AG04450 (cell line): ENCODE measurements at places on chromosomes 3 and 15.
A peak's percentile ranks its signal among the peaks of the same experiment; 100 is the strongest.

- no peak for DNase-seq
Measured at GRCh38 chr3:29271475-29271874, 9.4 kb upstream of the RBMS3 start.

GRCh38 chr3:174342171-174342570, 517.0 kb upstream of the NAALADL2 start:
- DNase-seq, result no peak

- DNase-seq, result no peak
Measured at GRCh38 chr3:37219266-37219665, 44.9 kb upstream of the LRRFIP2 start.

GRCh38 chr3:39150803-39151631, 2.4 kb downstream of the CSRNP1 start:
- DNase-seq, result peak; percentile 87

- no peak for DNase-seq
Measured at GRCh38 chr15:44265757-44266156, 22.8 kb upstream of the GOLM2 start.

DNA sequence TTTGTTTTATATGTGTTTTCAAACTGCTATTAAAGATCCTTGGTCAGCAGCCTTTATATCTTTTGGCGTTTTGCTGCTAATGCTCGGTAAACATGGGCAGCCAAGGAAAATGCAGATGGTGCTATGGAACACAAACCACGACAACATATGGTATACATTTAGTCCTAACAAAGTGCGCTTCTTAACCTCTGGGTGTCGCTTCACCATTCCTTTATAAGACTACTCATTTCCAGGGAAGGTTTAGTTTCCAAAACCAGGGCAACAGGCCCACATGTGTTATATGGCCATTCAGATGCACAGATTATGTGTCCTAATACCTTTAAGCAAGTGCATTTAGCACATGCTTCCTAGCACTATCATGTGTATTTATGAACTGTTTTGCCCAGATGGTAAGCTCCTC, 14.7 kb downstream of the SHOX2 start:
- DNase-seq, result no peak

DNA sequence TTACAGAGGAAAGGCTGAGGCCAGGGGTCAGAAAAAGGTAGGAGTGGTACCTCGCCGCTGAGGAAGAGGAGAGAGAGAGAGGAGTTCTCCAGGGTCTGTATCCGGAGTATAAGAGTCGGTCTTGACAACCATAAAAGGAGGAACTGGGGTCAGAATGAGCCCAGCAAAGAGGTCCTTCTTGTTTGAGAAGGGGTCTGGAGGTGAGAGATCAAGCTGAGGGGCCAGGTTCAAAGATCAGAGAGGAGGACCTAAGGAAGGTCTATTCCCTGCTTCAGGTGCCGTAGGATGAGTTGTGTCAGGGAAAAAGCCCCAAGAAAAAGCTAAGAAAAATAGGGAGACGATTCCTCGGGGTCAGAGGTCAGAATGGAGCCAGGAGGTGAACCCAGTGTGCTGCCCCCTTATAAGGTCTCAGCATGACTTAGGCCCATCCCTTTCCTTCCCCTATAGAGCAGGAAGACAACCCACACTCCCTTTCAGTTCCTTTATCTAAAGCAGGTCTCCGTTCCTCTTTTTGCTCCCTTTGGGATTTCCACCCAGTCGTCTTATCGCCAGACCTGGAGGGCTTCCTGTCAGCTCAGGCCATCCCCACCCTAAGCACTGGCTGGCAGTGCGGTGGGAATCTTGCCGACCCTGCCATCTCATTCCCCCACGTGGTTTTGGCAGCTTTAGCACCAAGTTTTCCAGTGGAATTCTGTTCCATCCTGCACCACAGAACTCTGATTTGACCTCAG, 651 bp downstream of the MTMR14 start:
- no peak for DNase-seq

DNA sequence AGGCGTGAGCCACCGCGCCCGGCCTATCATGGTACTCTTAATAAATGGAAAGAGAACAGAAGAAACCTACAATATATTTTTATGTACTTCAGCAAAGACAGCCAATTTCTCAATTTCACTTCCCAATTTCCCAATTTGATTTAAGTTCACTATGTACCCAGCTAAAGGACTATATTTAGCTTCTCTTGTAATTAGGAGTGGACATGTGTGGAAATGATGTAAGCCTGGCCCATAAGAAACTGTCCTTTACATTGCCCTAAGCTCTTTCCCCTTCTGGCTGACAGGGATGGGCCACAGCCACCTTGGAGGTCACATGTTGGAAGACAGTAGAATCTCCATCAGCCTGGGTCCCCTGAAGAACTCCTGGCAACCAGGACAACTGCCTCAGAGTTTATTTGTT, 6.2 kb downstream of the TMEM39A start:
- DNase-seq, result no peak

- DNase-seq, result no peak
Measured at GRCh38 chr15:96324192-96324895, 6.2 kb upstream of the NR2F2 start.

DNA sequence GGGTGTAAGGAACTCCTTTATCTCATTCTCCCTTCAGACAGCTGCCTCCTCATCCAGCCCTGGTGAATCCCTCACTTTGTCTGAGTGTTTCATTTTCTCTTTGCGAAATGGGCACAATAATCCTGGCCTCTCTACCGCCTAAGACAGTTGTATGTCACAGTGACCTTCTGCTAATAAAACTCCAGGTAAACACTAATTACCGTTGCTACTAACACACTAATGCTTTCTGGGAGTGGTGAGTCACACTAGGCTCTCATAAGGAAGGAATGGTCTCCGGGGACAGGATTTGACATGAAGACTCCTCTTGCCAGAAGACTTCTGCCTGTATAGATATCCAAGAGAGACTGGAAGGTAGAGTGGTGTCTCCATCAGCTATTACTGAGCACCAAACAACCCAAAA, 71.7 kb upstream of the SNRK start:
- no peak for DNase-seq

DNA sequence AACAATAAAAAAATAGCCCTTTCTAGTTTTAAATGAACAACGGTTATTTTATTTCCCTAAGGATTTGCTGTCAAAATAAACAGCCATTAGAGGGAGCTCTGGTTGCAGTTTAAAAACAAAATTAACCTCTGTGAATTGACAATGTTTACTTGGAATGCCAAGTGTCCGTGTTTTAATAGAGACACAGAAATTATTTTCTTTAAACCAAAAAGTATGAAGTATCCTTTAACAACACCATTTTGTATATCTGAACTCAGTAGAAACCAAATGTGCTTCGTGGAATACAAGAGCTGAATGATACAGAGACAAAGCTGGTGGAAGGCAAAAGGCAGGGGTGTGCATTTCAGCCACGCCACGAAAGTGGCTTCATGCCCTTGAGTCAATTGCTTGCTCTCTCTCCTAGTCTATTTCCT, 74.4 kb downstream of the MOBP start:
- no peak for DNase-seq
